ENCODE measurements at places on chromosomes 12 and 14. TPM values are rescaled to one million over a fixed set of nuclear protein-coding genes. Genes with fewer than 3 reads are reported as not detected.
A peak's percentile ranks its signal among the peaks of the same experiment; 100 is the strongest.

C12orf54 gene
- not detected for total RNA-seq

- H3K27me3 ChIP-seq, result no peaks in the 10 kb centered on the region
- DNase-seq, result no peak
- H3K4me3 ChIP-seq, result no peak overlapping the region
- H3K4me1 ChIP-seq, result no peaks in the 10 kb centered on the region
- H3K36me3 ChIP-seq, result no peaks in the 10 kb centered on the region
- H3K27ac ChIP-seq, result no peak overlapping the region
These were observed 34.7 kb upstream of the YY1 start for GRCh38 chr14:100203962-100204834.

NUP37 gene
- 16.9 TPM for total RNA-seq

DNA sequence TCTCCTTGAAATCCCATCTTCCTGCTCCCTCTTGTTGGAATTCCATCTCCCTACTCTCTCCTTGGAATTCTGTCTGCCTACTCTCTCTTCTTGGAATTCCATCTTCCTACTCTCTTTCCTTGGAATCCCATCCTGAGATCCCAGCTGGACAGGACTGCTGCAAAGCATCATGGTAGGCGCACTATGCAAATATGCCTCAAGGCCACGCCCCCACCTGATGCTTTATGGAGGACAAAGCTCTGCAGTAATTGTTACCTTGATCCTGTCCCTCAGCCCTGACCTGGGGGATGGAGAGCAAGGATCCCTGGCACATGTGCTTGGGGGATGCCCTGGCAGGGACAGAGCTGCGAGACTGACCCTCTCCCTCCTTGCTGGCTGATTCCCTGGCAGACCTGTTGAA is 185.6 kb downstream of the TBX5 start:
- no peak for DNase-seq
- no peaks in the 10 kb centered on the region for H3K36me3 ChIP-seq

PRPH gene
- 19.7 TPM for total RNA-seq

- no peaks in the 10 kb centered on the region for H3K4me1 ChIP-seq
- H3K4me3 ChIP-seq, result no peak overlapping the region
- H3K27ac ChIP-seq, result no peak overlapping the region
- no peaks in the 10 kb centered on the region for H3K27me3 ChIP-seq
- DNase-seq, result no peak
These were observed 237.3 kb downstream of the RGS6 start for GRCh38 chr14:72169521-72169920.

DNA sequence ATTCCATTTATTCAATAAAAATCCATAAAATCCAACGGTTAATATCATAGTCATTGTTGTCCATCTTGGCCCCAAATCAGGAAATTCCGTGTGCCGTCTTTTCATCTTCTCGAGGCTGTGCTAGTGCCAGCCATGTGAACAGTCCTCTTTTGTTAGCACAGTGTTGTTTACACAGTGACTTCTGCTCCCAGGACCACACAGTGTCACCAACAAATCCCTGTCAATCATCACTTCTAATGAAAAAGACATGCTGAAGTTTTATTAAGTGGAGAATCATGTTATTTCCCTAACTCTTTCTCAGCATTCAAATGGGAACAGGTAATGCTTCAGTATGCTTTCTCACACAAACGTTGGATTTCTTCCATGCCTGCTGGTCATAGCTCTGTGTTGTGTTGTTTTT is 1.9 kb upstream of the SLCO1A2 start:
- H3K4me1 ChIP-seq, result no peaks in the 10 kb centered on the region
- no peak for DNase-seq
- H3K27me3 ChIP-seq, result no peaks in the 10 kb centered on the region
- no peak overlapping the region for H3K27ac ChIP-seq
- H3K36me3 ChIP-seq, result no peaks in the 10 kb centered on the region

IGF1 gene
- total RNA-seq, result 27.1 TPM

HOTAIR gene
- total RNA-seq, result not detected

VRTN gene
- total RNA-seq, result not detected

- H3K27ac ChIP-seq, result peak overlapping the region; percentile 74
- no peak for DNase-seq
- no peak overlapping the region for H3K4me3 ChIP-seq
- no peaks in the 10 kb centered on the region for H3K36me3 ChIP-seq
- no peaks in the 10 kb centered on the region for H3K4me1 ChIP-seq
These were observed 13.4 kb downstream of the CDK17 start for GRCh38 chr12:96386794-96387193.

GRCh38 chr12:25958428-25959070 is at the start of gene RASSF8:
Gene RASSF8 (plus strand): TSS chr12:25958682. CDS start chr12:26055344, 96,662 bp downstream.
- DNase-seq, result peak; percentile 88
- no peaks in the 10 kb centered on the region for H3K27me3 ChIP-seq
- peaks cover 4% of the 10 kb centered on the region for H3K36me3 ChIP-seq
- peaks cover 38% of the 10 kb centered on the region for H3K4me1 ChIP-seq
- peak within 1 kb of the TSS; percentile 96 for H3K27ac ChIP-seq

DNA sequence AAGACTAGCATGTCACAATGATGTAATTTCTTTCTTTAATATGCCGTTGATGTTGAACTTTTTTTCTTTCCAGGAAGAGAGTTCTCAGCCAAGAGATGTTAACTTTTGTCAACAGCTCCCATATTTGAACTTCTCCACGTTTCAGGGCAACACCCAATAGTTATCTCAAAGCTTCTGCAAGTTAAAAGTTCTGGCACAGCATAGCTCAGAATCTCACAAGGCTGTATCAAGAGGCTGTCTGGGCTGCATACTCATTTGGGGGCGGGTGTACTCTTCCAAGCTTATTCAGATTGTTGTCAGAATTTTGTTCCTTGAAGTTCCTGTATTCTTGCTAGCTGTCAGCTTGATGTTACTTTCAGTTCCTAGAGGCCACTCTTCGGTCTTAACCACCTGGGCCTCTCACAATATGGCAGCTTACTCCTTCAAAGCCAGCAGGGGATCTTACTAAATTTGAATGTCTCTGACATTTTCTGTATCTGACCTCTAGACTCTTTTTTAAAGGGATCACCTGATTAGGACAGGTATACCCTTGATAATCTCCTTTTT is 38.9 kb downstream of the KCNC2 start:
- H3K27ac ChIP-seq, result no peak overlapping the region
- no peak overlapping the region for H3K4me3 ChIP-seq
- DNase-seq, result no peak
- no peaks in the 10 kb centered on the region for H3K27me3 ChIP-seq
- H3K4me1 ChIP-seq, result no peaks in the 10 kb centered on the region
- H3K36me3 ChIP-seq, result no peaks in the 10 kb centered on the region

GRCh38 chr14:48586099-48586498 is 910.7 kb upstream of the MDGA2 start:
- no peaks in the 10 kb centered on the region for H3K4me1 ChIP-seq
- no peaks in the 10 kb centered on the region for H3K36me3 ChIP-seq
- DNase-seq, result no peak
- no peak overlapping the region for H3K4me3 ChIP-seq

DNA sequence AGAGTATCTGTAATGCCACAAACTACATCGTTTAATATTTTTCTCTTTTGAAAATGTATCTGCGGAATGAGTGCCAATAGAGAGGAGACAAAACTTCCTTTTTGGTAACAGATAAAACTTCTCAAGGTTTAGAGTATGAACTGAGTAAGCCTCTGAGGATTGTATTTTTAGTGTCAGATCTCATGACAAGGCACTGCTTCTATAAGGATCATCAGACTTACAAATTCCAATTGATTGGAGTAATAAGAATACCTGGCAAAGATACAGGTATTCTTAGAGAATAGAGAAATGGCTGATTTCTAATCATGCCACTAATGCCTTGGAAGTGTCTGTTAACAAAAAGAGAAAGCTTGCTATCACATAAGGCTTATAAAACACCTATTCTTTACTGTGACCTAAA is 45.3 kb downstream of the SLC35F4 start:
- no peaks in the 10 kb centered on the region for H3K4me1 ChIP-seq
- no peaks in the 10 kb centered on the region for H3K36me3 ChIP-seq
- H3K4me3 ChIP-seq, result no peak overlapping the region
- H3K27me3 ChIP-seq, result no peaks in the 10 kb centered on the region

- H3K36me3 ChIP-seq, result no peaks in the 10 kb centered on the region
- peaks cover 27% of the 10 kb centered on the region for H3K4me1 ChIP-seq
- peak overlapping the region; percentile 11 for H3K4me3 ChIP-seq
- H3K27me3 ChIP-seq, result no peaks in the 10 kb centered on the region
- H3K27ac ChIP-seq, result peak overlapping the region; percentile 80
These were observed 11.7 kb downstream of the KDM2B start for GRCh38 chr12:121568971-121569751.

PRR4 gene
- 1.3 TPM for total RNA-seq

DNA sequence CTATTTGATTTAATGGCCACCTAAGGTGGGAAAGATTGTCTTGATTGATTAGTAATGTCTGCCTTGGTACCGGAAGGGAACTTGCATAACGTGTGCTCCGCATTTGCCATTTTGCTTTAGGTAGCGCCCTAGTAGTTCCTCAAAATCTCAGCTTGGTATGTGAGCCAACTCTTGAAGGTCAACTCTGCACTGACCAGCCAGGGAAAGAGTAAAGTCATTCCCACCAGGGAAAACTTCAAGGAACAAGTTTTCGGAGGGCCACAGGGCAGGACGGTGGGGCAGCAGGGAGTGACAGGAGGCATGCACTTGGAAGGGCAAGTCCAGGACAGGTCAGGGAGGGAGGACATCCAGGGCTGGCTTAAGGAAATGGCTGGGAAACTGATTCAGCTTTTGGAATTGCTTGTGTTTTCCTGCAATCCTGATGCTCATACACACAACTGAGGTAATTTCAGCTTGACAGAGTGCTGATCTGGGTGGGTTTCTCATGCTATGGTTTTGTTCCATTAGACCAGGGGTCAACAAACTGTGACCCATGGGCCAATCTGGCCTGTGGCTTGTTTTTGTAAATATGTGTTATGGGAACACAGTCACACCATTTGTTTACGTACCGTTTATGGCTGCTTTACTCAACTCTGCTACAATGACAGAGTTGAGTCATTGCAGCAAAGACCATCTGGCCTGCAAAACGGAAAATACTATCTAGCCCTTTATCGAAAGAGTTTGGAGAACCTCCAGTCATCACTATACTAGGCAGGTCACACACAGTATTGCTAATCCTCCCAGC is 184.5 kb downstream of the RBM19 start:
- no peak overlapping the region for H3K4me3 ChIP-seq
- H3K27me3 ChIP-seq, result peaks cover 27% of the 10 kb centered on the region
- no peaks in the 10 kb centered on the region for H3K4me1 ChIP-seq

FERMT2 gene
- 317 TPM for total RNA-seq

FITM1 gene
- not detected for total RNA-seq

SCYL2 gene
- 70.9 TPM for total RNA-seq

GRCh38 chr14:36091096-36091495 is 85.4 kb downstream of the PTCSC3 start:
- peaks cover 8% of the 10 kb centered on the region for H3K4me1 ChIP-seq
- no peaks in the 10 kb centered on the region for H3K27me3 ChIP-seq
- no peak overlapping the region for H3K4me3 ChIP-seq

- H3K36me3 ChIP-seq, result no peaks in the 10 kb centered on the region
- no peaks in the 10 kb centered on the region for H3K4me1 ChIP-seq
- H3K27me3 ChIP-seq, result no peaks in the 10 kb centered on the region
These were observed 297.7 kb downstream of the SYT1 start for GRCh38 chr12:79162147-79162772.

DNA sequence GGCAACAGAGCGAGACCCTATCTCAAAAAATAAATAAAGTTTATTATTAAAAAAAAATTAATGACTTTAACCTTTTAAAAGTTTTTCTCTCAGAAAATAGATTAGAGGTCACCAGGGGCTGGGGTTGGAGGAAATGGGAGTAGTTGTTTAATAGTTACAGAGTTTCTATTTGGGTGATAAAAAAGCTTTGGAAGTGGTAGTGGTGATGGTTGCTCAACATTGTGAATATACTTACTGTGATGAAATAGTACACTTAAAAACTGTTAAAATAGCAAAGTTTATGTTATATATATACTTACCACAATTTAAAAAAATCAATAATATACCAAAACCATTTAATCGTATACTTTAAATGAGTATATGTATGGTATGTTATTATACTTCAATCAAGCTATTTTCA is 59.6 kb downstream of the ARL6IP4 start:
- peaks cover 36% of the 10 kb centered on the region for H3K4me1 ChIP-seq
- H3K4me3 ChIP-seq, result no peak overlapping the region
- H3K36me3 ChIP-seq, result no peaks in the 10 kb centered on the region
- no peak overlapping the region for H3K27ac ChIP-seq

DNA sequence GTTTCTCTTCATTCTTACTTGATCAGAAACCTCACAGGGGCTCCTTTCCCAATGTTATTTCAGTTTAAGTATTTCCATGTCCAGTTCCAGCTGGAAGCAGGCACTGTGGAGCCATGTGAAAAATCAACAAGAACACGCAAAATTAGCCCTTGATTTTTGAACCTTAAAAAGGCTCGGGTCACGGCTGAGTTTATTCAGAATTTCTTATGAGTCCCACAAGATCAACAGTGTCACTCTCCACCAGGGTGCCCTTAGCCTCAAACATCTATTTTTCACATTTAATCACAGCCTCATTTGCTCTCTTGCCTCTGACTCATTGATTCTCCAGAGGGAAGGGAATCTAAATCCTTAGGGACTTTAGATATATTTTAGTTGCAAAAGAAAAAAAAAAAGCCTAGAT is 157.7 kb upstream of the AVPR1A start:
- DNase-seq, result no peak
- H3K27ac ChIP-seq, result no peak overlapping the region
- H3K4me3 ChIP-seq, result no peak overlapping the region
- no peaks in the 10 kb centered on the region for H3K4me1 ChIP-seq
- no peaks in the 10 kb centered on the region for H3K36me3 ChIP-seq

NTF3 gene
- total RNA-seq, result 0.95 TPM

GRCh38 chr12:54968181-54968730 is 16.3 kb downstream of the TESPA1 start:
- no peak overlapping the region for H3K27ac ChIP-seq
- no peak overlapping the region for H3K4me3 ChIP-seq
- no peaks in the 10 kb centered on the region for H3K36me3 ChIP-seq
- DNase-seq, result no peak

- H3K27ac ChIP-seq, result no peak overlapping the region
- H3K27me3 ChIP-seq, result no peaks in the 10 kb centered on the region
- no peak for DNase-seq
- H3K36me3 ChIP-seq, result no peaks in the 10 kb centered on the region
- H3K4me3 ChIP-seq, result no peak overlapping the region
These were observed 229.1 kb downstream of the KCNC2 start for GRCh38 chr12:74980510-74980909.

DNA sequence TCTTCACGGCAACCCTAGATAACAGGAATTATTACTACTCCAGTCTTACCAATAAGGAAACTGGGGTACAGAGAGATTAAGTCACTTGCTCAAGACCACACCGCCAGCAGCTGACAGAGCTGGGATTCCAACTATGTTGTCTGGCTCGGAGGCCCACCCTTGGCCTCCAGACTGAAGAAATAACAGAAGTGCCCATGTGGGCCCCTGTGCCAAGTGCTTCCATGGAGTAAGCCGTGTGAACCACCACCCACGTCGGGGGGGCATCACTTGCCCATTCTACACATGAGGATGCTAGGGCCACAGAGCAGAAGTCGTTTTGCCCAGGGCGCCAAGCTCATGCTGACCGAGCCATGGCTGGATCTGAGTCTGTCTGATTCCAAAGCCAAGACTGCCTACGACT is 926 bp upstream of the CMKLR1 start:
- no peak overlapping the region for H3K4me3 ChIP-seq
- H3K36me3 ChIP-seq, result no peaks in the 10 kb centered on the region

TDP1 gene
- 6.4 TPM for total RNA-seq

CLEC1B gene
- not detected for total RNA-seq
